Psoas muscle (tissue), 8 donors: ENCODE measurements at places on chromosomes 4 and X. TPM values are rescaled to one million over a fixed set of nuclear protein-coding genes. Genes with fewer than 3 reads are reported as not detected.

GRCh38 chr4:116015062-116015461 is 901.6 kb upstream of the NDST4 start:
- no peak for DNase-seq

DNA sequence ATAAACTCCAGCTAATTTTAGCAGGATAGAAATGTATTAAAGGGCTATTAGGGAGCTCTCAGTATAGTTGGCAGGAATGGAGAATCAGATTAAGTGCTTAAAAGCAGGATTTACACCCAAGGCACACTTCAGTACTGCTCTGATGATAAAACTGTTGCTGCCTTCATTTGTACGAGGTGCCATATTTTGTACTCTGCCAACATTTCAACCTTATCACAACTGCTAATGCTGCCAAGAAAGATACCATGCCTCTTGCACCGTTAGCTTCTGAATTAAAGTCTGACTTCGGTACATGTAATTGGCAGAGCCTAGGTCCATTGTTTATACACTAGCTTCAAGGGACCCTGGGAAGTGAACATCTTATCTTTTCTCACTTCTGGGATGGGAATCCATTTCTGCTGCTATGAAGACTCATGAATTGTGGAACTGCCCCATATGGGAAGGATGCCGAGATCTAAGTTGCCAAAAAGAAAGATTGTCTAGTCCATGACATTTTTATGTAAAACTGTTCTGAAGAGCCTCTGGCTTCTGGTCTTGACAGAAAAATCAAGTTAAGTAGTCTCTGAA is 624.0 kb upstream of the IGFBP7 start:
- no peak for DNase-seq

Gene CLNK
- polyA plus RNA-seq: 0.01 TPM

DNA sequence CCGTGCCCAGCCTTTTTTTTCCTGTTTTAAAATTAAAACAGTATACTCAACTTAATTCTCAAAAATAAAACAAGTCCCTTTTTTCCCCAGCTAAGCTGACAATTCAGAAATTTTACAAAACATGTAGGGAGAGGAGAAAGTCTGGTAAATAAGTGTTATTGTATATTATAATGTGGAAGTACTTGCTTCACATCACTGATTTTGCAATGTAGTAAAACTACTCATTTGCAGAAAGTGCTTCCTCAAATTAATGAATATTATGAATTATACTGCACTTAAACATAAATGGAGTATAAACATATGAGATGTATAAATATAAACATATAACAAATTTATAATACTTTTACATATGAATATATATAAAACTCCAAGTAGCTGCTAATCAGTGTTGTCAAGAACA is 11.6 kb upstream of the H2AZ1 start:
- DNase-seq: no peak

Gene RNF175
- not detected for polyA plus RNA-seq

- DNase-seq: no peak
These were observed 923.3 kb downstream of the FAT4 start for GRCh38 chr4:126238013-126238412.

Gene CXorf65
- not detected for polyA plus RNA-seq

Gene RBMXL3
- not detected for polyA plus RNA-seq

Gene CLDN34
- not detected for polyA plus RNA-seq

DNA sequence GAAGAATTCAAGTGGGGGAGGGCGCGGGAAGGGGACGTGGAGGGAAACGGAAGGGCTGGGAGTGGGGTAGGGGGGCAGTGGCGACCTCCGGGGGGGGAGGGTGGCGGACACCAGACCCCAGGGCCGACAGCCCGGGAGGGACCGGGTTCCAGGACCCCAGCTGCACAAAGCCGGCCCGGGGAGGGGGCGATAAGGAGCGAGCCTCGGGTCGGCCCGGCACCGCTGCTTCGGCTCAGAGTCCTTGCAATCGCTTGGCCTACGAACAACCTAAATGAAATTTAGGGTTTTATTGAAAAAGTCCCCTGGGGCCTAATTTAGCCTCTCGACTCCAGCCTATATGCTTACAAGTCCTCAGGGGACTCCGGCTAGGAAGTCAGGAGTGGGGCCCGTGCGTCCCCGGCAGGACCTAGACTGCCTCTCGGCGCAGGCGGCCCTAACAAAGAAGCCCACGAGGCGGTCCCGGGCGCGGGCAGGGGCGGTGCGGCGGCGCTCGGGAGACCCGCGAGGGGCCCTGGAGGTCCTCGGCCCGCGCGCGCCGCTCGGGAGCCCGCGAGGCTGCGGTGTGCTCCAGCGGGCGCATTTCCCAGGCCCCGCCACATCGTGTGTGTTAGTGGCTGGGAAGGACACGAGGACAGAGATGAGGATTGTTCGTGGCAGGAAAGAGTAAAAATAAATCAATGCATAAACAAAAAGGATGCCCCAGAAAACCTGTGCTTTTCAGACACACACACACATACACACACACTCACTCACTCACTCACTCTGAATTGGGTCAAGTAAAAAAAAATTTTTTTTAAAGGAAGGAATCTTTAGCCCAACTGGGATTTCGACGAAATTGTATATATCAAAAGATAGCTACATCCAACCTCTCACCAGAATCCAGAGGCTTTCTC is 70.0 kb downstream of the MGST2 start:
- peak; percentile 38 for DNase-seq

GRCh38 chrX:69258893-69259292 is 93.6 kb upstream of the PJA1 start:
- DNase-seq: no peak

DNA sequence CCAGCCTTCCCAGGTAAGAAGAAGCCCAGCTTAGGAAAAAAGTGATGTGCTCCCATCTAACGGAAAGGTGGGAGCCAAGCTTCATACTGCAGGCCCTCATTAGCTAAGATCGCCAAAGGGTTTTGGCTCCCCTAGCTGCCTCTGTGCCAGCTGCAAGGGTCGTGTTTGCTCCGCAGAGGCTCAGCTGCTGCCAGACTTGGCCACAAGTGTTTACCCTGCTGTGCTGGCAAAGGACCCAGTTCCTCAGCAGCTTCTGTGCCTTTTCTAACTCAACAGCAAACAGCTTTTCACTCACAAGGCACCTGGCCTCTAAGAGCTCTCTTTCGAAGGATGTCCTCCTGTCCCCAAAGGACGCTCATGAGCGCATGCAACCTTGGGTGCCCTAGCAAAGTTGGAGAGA is 12.2 kb upstream of the VMA21 start:
- DNase-seq: no peak

Gene ZXDA
- 0.64 TPM for polyA plus RNA-seq

Gene EPGN
- polyA plus RNA-seq: 4.3 TPM

GRCh38 chr4:119671205-119671604 is 42.6 kb upstream of the PDE5A start:
- DNase-seq: no peak

GRCh38 chr4:128913228-128913627 is 103.7 kb downstream of the JADE1 start:
- DNase-seq: no peak

DNA sequence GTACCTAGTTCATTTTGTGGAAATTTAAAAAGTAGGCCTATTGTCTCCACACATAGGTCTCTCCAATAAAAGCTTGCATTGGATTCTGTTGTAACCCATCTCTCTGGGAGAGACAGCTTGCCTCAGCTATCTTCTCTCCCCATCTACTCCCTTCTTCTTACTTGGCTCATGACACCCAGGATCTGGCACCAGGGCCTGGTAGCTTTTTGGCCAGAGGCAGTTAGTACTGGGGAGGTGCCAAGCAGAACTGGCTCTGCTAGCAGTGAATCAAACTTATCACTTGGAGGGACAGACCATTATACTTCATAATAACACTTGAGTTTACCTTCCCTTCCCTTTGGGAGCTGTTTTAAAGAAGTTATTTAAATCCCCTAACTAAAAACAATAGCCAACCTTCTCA is 31.8 kb downstream of the PLAC1 start:
- no peak for DNase-seq

- DNase-seq: no peak
These were observed 149.3 kb upstream of the SLC4A4 start for GRCh38 chr4:71189471-71189870.

- no peak for DNase-seq
These were observed 11.7 kb downstream of the RELL1 start for GRCh38 chr4:37674439-37674838.

Gene FGB
- not detected for polyA plus RNA-seq

Gene ADH1B
- polyA plus RNA-seq: 73.0 TPM

Gene ZMAT1
- polyA plus RNA-seq: 0.90 TPM

- DNase-seq: no peak
These were observed 2.8 kb downstream of the PPP1R3F start for GRCh38 chrX:49272421-49272820.

GRCh38 chr4:112591593-112591992 is 45.1 kb downstream of the ZGRF1 start:
- DNase-seq: no peak

DNA sequence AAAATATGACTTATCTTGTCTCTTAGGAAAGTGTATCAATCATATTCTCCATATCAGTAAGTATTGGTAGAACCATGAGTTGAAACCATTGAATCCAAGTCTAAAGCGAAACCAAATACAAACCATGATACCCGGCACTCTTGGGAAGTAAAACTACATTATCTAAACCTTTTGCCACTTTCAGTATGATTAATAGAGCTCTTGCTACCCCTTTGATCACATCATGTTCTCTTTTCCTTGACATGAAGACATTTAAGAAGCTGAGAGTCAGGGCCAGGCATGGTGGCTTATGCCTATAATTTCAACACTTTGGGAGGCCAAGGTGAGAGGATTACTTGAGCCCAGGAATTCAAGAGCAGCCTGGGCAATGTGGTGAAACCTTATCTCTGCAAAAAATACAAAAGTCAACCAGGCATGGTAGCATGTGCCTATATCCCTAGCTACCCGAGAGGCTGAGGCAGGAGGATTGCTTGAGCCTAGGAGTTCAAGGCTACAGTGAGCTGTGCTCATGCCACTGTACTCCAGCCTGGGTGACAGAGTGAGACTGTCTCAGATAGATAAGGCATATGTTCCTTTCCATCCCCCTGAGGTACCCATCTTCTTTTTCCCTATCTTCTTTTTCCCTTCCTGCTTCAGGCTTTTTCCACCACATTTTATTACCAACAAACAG is 45.4 kb downstream of the CEP135 start:
- DNase-seq: no peak

GRCh38 chrX:11724122-11725017 is 33.7 kb upstream of the MSL3 start:
- no peak for DNase-seq

GRCh38 chr4:56958111-56958517 is 19.3 kb downstream of the NOA1 start:
- peak; percentile 91 for DNase-seq

GRCh38 chrX:70411475-70411874 is 11.6 kb upstream of the GDPD2 start:
- DNase-seq: no peak

Gene KCTD8
- 0.68 TPM for polyA plus RNA-seq

Gene HHIP
- polyA plus RNA-seq: 0.01 TPM

- DNase-seq: no peak
These were observed 43.2 kb downstream of the NR3C2 start for GRCh38 chr4:148398988-148399387.

Gene REELD1
- polyA plus RNA-seq: 0.10 TPM

DNA sequence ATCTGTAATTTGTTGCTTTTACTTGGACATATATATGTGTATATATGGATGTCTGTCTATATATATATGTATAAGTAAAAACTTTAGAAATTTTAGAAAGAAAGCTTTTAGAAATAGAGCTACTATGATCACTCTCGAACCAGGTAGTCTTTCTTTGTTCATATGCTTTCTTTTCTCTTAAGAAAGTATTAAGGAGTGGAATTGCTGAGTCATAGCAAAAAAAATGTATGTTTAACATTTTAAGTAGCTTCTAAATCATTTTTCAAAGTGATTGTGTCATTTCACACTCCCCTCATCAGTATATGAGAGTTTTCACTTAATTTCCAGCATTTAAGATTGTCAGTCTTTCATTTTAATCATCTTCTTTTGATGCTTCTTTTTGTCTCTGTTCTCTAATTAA is 447.9 kb upstream of the TECRL start:
- no peak for DNase-seq

DNA sequence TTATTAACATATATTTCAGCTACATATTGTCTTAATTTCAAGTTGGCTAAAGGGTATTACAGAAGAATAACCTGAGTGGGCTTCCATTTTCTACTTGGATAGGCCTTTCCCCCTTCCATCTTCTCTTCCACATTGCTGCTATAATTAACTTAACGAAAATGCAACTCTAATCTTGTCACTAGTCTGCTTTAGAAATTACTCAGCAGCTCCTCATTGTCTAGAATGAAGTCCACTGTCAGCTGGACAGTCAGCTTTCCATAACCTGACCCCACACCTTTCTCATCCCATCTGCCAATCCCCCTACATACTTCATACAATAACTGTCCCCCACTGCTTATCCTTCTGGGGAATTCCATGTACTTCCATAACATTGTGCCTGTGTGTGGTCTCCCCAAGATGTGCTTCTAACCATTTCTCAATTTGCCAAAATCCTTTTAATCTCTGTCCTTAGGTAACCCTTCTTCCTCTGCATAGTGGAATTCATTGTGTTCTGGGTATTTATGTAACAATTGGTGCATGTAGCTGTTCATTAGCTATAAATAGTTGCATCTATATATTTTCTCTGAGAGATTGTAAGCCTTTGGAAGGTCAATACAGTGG is 4.8 kb downstream of the MND1 start:
- DNase-seq: no peak

Gene PROM1
- 0.20 TPM for polyA plus RNA-seq

Gene TRIM61
- polyA plus RNA-seq: 0.26 TPM

Gene IL3RA
- 4.6 TPM for polyA plus RNA-seq

Gene ADRA2C
- 2.0 TPM for polyA plus RNA-seq

DNA sequence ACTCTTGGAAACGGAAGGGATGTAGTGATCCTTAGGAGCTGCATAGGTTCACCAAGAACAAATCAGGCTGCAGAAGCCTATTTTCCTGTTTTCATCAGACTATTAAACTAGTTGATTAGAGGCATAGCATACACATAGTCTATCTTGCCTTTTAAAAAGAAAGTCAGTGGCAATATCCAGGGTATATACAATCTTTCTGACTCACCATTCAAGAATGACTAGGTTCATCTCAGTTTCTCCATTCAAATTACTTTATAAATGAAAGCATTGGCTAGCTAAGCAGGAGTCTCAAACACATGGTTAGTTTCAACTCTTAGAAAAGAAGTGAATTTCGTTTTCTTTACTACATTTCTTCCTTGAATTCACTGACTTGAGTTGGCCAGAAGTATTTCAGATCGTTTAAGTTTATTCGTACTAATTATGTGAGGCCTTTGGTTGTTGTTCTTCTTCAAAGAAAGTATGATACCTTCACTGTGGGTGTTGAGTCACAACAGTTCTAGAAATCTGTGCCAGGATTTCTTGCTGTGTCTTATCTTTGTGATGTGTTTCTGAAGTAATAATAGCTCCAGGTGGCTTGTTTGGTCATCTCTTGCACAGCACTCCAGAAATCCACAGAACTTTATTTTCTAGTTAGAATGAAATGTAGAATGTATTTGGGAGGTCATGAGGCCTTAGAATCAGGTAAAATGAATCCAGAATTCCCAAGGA is 88.2 kb downstream of the AWAT2 start:
- no peak for DNase-seq

- no peak for DNase-seq
These were observed 39.6 kb upstream of the SLC7A3 start for GRCh38 chrX:70970482-70970995.

- DNase-seq: no peak
These were observed 58.4 kb upstream of the CCDC149 start for GRCh38 chr4:24971192-24971591.
